Amniotic stem cell (primary cell): ENCODE measurements at places on chromosomes 4 and X.

DNA sequence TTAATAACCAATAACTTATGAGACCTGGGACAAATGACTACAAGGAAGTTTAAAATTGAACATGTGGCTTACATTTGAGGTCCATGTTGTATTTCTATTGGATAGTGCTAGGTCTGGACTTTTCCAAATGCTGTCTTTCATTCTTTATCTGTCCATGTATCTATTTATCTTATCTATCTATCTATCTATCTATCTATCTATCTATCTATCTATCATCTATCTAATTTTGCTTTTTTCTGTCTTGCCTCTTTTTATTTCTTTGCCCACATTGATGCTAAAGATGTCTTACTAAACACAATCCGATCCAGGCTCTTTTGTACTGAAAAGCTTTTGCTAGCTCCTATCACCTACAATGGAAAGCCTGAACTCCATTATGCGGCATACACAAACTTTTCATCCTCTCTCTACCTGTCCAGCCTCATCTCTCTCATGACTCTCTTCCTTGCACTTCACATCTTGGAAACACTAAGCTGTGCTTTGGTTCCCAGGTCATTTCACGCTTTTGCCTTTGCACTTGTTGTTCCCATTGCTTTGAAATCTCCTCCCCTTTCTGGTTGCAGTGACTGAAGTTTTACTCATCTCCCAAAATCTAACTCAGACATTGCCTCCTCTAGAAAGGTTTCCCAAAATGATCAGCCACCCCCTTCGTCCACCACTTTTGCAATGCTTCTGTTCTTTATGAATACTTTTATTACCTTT lies 107.2 kb downstream of the SYNPO2 start:
- no peak for DNase-seq

- DNase-seq: no peak
Measured at GRCh38 chr4:40969501-40969900, 219.7 kb downstream of the NSUN7 start.

- no peak for DNase-seq
Measured at GRCh38 chr4:180106997-180107396, 2136.2 kb upstream of the TENM3 start.

GRCh38 chr4:1240721-1241465 lies 8.0 kb downstream of the CTBP1 start:
- no peak for DNase-seq

- no peak for DNase-seq
Measured at GRCh38 chr4:111572470-111572869, 572.8 kb upstream of the FAM241A start.

DNA sequence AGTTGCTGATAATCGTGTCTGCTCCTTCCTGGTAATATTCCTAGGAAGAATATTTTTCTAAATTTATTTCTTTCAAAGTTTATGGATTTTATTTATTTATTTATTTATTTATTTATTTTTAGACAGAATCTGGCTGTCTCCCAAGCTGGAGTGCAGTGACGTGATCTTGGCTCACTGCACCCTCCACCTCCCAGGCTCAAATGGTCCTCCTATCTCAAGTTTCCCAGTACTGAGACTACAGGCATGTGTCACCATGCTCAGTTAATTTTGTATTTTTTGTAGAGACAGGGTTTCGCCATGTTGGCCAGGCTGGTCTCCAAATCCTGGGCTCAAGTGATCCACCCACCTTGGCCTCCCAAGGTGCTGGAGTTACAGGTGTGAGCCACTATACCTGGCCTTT lies 48.9 kb downstream of the PDLIM5 start:
- DNase-seq: no peak

DNA sequence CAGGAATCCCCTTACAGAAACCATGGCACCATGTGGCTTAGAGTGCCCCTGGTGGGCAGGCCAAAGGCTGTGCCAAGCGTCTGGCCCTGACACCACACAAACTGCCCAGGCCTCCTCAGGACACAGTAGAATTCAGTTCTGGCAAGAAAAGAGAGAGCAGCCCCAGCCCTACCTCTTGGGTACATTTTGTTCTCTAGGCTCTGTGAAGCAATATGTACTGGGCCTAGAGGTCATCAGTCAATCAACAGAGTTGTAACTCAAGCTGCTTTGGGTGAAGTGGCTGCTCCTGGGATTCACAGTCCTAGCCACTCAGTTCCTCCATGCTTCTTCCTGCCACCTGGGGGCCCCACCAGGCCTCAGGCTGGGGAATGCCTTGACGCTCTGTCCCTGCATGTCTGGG lies 158.1 kb upstream of the MAMLD1 start:
- no peak for DNase-seq

DNA sequence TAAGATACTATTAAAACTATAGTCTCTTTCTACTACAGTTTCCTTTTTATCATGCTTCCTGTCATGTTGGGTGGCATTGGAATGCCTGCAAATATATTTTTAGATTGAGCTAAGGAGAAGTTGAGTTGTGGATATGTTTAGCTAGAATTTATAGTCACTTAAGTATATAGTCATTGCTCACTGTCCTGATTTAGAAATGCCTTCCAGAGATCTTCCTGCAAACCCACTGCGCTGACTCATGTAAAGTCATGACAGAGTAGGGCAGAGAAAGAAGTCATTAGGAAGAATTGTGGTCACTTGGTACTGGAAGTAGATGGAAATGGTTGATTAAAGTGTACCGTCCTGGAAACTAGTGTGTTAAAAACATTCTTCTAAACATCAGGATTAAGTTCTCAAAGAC lies 490.3 kb upstream of the PABPC4L start:
- DNase-seq: peak; percentile 8

GRCh38 chr4:141871086-141871770 lies 234.8 kb downstream of the IL15 start:
- no peak for DNase-seq

DNA sequence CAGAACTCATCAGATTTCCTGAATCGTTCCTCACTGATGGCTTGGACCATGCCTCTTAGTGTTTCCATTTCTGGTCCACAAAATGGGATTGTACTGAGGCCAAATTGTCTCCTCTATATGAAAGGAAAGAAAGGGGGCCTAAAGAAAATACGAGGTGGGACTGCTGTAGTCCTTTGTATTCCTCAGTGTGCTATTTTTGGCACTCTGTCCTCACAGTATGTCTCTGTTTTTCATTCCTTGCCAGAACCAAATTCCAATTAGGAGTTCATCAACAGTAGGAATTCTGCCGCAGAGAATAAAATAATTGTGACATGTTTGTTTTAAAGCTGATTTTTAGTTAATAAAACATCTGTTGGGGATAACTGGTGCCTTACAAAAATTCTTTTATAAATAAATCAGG lies 515.7 kb downstream of the SMARCA1 start:
- DNase-seq: no peak

GRCh38 chrX:52262195-52262546 lies 77.5 kb downstream of the MAGED4 start:
- no peak for DNase-seq

GRCh38 chr4:54165438-54165837 lies 63.7 kb upstream of the PDGFRA start:
- peak; percentile 53 for DNase-seq

DNA sequence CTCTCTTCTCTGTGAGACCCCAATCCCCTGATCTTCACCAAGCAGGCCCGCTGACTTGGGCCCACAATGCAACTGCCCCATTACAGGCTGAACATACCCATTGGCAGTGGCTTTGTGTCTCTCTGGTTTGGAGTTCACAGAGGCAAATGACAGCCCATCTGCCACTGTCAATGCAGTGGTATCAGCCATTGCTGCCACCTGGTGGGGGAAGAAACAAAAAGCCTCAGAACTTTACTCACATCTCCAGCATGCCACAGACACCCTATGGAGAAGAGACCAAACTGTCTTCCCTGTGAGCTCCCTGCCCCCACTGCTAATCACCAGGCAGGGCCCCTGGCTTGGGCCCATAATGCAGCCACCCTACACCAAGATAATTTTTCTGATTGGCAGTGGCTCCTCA lies 729.3 kb upstream of the ACTRT1 start:
- DNase-seq: no peak

DNA sequence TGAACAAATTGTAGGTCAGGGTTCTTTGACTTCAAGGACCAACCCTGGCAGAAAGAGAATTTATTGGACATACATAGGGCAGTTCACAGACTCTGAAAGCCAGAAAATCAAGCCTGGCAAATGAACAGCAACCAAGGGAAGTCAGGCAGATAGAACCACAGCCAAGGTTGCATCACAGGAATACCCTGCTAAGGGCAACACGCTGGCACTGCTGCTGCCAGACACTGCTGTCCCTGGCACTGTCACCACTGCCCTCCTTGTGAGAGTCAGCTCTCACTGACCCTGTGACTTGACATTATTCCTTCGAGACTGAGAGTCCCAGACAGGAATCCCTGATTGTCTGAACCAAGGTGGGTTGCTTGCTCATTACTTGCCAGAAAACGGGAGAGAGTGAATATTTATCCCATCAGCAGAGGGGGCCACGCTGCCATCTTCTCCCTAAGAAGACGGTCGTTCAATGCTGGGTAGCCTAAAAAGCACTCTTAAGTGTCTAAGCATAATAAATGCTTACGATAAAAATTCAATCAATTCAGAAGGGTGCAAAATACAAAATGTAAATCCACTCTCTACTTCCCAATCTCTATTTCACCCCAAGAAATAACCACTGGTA lies 23.2 kb upstream of the PTTG2 start:
- DNase-seq: no peak

DNA sequence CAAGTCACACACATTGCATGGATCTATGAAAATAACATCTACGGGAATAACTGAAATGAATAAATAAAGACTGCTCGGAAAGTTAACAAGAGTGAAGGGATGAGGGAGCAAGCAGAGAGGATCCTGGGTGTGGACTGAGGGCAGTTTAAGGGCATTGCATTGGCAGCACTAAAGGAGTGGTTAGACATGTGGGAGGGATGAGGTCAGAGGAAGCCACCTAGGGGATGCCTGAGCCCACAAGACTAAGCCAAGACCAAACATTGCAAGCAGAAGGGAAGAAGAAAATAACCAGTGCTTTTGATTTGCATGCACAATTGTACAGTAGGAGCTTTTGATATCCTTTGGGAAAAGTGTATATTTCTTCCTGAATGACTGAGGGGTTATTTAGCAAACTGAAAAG lies 106.1 kb downstream of the MSL3 start:
- no peak for DNase-seq

- DNase-seq: no peak
Measured at GRCh38 chr4:12446657-12447185, 1018.0 kb upstream of the HS3ST1 start.

DNA sequence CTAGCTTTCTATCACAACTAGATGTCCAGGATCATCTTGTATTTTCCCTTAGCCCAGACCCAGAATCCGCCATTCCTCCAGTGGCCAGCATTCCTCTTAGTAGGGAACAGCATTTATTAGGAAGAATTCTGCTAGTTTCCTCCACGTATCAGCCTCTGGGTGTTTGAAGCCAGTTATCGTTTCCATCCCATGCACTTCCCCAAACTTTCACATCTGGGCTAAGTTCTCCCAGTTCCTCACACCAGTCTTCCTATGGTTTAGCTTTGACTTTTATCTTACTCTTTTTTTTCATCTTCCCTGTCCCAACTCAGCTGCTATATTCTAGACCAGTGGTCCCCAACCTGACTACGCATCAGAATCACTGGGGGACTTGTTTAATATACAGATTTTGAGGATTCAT lies 53.5 kb upstream of the PRSS48 start:
- no peak for DNase-seq

GRCh38 chrX:40004246-40004535 lies 93.6 kb downstream of the BCOR start:
- DNase-seq: no peak

GRCh38 chrX:153723351-153724251 lies 586 bp downstream of the BCAP31 start:
- DNase-seq: no peak

DNA sequence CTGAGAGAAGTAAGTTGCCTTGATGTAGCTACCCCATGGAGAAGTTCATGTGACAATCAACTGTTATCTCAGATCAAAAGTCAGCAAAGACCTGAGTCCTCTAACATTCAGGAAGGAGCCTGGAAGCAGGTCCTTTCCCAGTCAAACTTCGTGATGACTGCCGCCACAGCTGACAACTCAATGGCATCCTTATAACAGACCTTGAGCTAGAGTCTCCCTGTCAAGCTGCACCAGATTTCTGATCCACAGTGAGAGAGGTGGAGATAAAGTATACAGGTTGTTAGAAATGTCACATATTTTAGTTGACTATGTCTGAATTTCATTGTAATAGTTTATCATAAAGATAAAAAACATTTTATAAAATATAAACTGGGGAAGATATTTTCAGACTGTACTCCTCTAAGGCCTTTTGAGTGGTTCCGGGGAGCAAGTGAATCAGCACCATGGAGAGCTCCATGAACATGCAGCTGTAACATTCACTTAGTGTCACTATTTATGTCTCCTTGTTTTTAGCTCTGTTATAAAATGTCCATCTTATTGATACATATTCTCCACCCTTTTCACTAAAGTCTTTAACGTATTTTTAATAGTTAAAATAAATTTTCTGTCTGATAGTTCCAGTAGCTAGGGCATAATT lies 1653.5 kb upstream of the AGA start:
- DNase-seq: peak; percentile 3

GRCh38 chrX:103187953-103188475 lies 26.9 kb upstream of the BEX4 start:
- DNase-seq: no peak

- DNase-seq: peak; percentile 45
Measured at GRCh38 chrX:53093177-53093655, 726 bp upstream of the KANTR start.

DNA sequence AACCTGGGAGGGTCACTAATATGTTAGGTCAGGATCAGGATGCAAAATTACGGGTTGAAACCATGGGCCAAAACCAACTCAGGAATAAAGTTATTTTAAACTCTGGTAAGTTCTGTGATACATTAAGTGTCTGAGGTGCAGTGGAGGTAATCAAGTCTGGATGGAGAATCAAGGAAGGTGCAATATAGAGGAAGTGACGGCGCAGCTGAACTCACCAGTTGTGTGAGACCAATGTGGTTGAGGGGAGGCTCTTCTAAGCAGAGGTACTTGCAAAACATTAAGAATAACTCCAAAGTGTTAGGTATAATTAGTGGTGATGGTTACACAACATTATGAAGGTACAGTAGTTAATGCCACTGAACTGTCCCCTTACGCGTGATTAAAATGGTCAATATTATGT lies 19.7 kb downstream of the GAB3 start:
- no peak for DNase-seq

- DNase-seq: no peak
Measured at GRCh38 chr4:3269105-3269927, 20.4 kb downstream of the MSANTD1 start.

DNA sequence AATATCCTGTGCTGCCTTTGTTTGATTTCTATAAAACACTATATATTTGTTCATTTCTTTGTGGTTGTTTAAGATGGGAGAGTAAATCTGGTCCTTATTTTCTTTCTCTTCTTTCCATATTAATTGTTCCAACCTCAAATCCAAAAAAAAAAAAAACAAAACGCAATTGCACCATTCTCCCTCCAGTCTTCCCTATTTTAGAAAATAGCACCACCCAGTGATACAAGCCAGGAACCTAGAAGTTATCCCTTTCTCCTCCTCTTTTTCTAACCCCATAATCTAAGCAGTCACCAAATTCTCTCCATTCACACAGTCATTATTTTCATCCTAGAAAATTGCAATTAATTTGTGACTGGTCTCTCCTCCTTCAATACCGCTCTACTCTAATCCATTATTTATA lies 107.8 kb downstream of the GABRA3 start:
- DNase-seq: no peak
